ENCODE measurements at places on chromosomes 5 and 9.
A peak's percentile ranks its signal among the peaks of the same experiment; 100 is the strongest.

DNA sequence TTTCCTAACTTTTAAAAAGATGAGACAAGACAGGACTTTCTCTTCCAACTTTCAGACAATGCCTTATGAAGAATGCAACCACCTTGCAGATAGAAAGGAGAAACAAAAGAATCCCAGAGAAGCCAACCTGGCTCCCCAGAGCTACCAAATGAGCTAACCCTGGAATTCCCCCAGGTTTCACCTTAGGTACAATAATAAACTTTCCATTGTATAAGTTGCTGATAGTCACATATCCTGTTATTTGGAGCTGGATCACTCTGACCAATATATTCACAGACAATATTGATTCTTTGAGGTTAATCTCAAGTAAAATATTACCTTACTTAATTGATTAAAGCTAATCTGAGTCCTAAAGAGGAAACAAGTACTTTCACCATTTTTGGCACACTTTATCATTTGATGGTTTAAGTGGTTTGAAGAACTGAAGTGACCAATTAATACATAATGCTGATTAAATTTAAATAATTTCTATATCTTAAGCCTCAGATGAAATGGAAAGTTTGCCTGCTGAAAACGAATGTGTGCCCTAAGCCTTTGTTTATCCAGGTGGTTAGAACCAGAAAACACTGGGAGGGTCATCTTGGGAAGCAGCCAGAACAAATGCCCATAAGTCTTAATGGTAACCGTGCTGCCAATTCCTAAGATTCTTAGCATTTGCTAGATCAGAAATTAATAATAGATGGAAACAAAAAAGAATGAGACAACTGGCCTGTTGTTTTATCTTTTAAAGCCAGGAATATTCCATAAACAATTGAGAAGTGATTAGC lies 159.6 kb upstream of the SLC12A2 start:
- DNase-seq, result no peak

GRCh38 chr9:33443047-33443446 lies 4.3 kb downstream of the AQP3 start:
- DNase-seq, result no peak

DNA sequence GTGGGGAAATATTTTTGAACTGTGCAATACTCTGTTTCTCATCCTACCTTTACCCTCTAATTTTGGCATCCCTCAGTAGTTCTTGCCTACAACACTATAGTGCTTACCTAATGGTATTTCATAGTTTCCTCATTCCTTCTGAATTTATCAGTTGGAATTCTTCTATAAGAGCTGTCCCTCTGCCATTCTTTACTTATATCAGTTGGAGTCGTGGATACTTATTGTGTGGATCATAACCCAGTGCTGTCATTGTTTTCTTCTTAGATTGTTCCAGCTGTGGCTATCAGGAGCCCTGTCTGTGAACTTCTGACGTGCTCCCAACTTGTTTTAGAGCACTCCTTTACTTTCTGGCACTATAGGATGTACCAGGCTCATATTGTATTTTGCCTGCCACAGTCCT lies 146.1 kb upstream of the OTULINL start:
- no peak for DNase-seq

DNA sequence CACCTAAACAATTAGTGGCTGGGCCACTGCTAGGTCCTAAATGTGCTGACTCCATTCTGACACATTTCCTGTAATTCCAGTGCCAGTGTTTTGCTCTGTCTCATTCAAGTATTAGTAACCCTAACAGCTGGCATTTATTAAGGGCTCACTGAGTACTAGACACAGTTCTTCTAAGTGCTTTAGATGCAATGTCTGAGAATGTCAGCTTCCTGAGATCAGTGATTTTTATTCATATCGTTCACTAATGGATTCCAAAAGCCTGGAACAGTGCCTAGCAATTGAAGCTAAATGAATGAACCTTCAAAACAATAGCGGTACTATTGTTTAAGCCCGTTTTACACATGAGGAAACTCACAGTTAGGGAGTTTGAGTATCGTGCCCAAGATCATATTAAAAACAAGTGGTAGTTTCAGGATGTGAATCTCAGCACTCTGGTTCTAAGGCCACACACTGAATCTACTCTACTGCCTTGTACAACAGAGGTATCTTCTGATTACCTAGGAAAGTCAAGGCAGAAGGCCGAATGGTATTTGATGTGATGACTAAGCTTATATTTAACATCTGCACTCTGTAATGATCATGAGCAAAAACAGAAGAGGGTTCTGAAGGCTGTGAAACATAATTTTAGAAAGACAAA lies 304.0 kb downstream of the PJA2 start:
- no peak for DNase-seq

- no peak for DNase-seq
These were observed 28.2 kb downstream of the PRELID2 start for GRCh38 chr5:145806923-145807322.

DNA sequence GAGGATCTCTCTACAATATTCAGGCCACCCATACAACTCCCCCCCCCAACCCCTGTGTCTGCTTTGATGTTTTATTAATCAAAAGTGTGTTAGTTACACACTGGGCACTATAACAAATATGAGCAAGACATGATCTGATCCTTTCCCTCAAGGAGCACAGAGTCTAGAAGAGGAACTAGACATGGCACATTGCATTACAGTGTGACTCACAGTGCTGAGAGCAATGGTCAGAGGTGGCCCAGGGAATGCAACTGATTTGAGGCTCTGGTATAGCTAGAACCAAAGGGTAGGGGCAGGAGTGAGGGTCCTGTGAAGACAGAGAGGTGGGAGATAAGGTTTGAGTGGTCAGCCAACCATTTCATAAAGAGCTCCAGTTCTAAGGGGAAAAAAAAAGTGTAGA lies 539.2 kb downstream of the ACTL7B start:
- DNase-seq, result no peak

GRCh38 chr9:110669433-110669832 lies 842 bp downstream of the MUSK start:
- DNase-seq, result no peak

DNA sequence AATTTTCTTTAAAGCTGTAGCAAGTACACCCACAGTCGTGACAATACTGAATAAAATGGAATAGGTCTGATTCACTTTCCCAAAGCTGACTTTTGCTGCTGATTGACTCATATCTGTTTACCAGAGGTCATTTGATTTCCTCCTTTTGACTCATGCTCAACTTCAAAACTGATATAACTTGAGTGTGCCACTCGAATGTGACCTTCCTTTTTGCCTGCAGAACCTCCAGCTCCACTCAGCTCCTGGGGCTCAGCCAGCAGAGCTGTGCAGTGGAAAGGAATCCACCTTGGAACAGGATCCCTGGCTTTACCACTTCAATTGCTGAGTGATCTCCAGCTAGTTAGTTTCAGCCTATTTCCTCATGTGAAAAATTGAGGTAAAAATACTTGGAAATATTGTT lies 84.1 kb downstream of the FEM1C start:
- DNase-seq, result peak; percentile 6

DNA sequence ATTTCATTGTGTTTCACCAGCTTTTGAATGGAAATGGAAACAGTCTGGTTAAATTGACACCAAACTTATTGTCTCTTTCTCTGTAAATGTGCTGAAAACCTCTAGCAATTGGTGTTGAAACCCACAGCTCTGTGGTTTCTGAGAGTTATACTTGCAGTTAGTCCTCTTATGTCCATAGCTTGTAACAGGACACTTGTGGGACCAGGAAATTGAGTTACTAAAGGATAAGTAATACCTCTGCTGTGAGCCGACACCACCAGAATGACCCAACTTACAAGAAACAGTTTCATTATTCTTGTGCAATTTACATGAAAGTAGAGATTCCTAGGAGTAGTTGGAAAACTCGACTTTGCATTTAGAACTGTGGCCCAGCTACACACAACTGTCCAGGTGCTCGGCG lies 191.5 kb downstream of the CFAP90 start:
- no peak for DNase-seq

- DNase-seq, result no peak
These were observed 39.0 kb downstream of the KIF4B start for GRCh38 chr5:155052532-155052931.

DNA sequence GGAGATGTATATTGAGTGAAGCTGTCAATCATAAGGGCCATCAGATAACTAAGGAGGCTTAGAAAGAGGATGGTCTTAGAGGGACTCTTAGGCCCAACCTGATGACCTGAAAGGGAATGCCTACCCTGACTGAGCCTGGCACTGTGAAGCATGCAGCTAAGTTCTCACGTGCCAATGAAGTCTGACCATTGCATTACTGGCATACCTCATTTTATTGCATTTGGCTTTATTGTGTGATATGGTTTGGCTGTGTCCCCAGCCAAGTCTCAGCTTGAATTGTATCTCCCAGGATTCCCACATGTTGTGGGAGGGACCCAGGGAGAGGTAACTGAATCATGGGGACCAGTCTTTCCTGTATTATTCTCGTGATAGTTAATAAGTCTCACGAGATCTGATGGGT lies 421.6 kb upstream of the SGCD start:
- DNase-seq, result no peak

GRCh38 chr9:110922145-110922544 lies 116.1 kb downstream of the LPAR1 start:
- DNase-seq, result no peak
